Activated T-helper 1 cell treated with anti-CD3 and anti-CD28 coated beads, Interleukin-12 subunit alpha, Interleukin-12 subunit beta, Interleukin-2, Interleukin-4 antibody, amounts not matched to agents 30 ng/mL and 10 ng/mL and 1 ng/mL, durations not matched to agents 14 hours and 24 hours and 36 hours (primary cell): ENCODE measurements at places on chromosomes 11 and 22. TPM values are rescaled to one million over a fixed set of nuclear protein-coding genes. Genes with fewer than 3 reads are reported as not detected.
A peak's percentile ranks its signal among the peaks of the same experiment; 100 is the strongest.

- H3K27me3 ChIP-seq, result no peaks in the 10 kb centered on the region
- DNase-seq, result no peak
- H3K27ac ChIP-seq, result no peak overlapping the region
- no peaks in the 10 kb centered on the region for H3K4me1 ChIP-seq
- no peaks in the 10 kb centered on the region for H3K36me3 ChIP-seq
- H3K4me3 ChIP-seq, result no peak overlapping the region
Measured at GRCh38 chr11:69419662-69420395, 61.6 kb upstream of the LINC01488 start.

DNA sequence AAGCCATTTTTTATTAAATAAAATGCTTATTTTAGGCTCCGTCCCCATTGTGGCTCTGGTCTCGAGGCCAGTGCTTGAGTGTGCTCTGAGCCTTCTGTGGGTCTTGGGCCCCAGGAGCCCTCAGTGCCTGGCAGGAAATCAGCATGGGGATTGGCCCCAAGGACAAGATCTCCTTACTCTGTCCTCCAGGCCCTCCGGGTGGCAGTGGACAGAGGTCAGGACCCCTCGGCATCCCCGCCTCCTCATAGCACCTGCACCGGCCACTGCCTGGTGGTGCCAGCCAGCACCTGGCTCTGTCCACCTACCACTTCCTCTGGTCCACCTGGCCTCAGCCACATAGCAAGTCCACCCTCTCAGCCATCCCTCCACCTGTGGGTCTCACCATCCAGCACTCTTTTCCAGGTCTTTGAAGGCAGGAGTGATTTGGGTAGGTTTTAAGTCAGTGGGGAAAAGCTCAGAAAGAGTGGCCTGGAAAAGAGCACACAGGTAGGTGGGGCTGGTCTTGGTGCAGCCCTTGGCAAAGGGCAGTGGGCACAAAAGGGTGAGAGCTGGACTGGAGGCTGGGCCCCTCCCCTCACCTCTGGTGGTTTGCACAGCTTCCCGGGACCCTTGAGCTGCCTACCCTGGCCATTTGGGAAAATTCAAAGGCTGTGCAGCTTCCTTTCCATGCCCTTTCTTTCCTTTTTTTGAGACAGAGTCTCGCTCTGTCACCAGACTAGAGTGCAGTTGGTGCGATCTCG lies 3.5 kb downstream of the CLDN5 start:
- peaks cover 11% of the 10 kb centered on the region for H3K27me3 ChIP-seq
- H3K4me3 ChIP-seq, result no peak overlapping the region
- peaks cover 7% of the 10 kb centered on the region for H3K4me1 ChIP-seq
- DNase-seq, result no peak
- no peak overlapping the region for H3K27ac ChIP-seq

Gene ART5
- not detected in 2 replicates for total RNA-seq

Gene C11orf65
- 0.57 and 0.64 TPM in 2 replicates for total RNA-seq

Gene POU2AF2
- not detected in 2 replicates for total RNA-seq

Gene SORL1
- 19.2 and 20.9 TPM in 2 replicates for total RNA-seq

Gene UQCC3
- 8.9 and 11.4 TPM in 2 replicates for total RNA-seq

GRCh38 chr11:17648528-17648927 lies 70.8 kb upstream of the MYOD1 start:
- no peak overlapping the region for H3K4me3 ChIP-seq
- no peak for DNase-seq
- no peaks in the 10 kb centered on the region for H3K4me1 ChIP-seq
- H3K27ac ChIP-seq, result no peak overlapping the region
- no peaks in the 10 kb centered on the region for H3K36me3 ChIP-seq

GRCh38 chr11:64564947-64565889 lies 25.8 kb upstream of the SLC22A12 start:
- H3K4me3 ChIP-seq, result no peak overlapping the region
- no peaks in the 10 kb centered on the region for H3K27me3 ChIP-seq
- peaks cover 5% of the 10 kb centered on the region for H3K4me1 ChIP-seq
- no peaks in the 10 kb centered on the region for H3K36me3 ChIP-seq

DNA sequence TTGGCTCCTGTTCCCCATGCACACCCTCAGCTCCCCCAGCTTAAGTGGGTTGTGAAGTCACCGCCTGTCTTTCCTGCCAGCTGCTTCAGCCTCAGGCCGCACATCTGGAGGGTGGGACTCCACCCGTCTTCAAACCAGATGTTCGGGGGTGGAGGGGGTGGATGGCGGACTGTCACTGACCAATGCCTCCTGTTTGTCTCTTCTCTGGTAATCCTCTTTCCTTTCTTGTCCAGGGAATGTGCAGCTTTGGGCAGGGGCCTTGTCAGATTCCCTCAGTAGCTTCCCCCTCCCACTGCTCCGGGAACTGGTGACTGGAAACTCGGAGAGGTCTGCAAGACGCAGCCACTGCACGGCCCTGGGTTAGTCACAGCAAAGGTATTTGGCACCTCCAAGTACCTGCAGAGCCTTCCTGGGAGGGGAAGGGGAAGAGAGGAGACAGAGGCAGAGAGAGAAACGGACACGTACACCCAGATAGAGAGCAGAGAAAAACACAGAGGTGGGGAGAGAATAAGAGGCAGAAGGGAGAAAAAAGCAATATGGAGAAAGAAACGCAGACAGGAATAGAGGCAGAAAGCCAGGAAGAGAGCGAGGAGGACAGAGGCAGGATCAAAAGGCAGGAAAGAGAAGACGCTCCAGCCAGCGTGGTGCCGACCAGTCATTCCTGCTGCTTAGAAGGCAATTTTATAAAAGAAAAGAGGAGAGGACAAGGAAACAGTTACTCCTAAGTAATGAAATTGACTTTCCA lies 56.1 kb upstream of the TIMP3 start:
- H3K4me3 ChIP-seq, result no peak overlapping the region
- no peaks in the 10 kb centered on the region for H3K4me1 ChIP-seq
- DNase-seq, result no peak
- no peaks in the 10 kb centered on the region for H3K36me3 ChIP-seq

Gene AIFM3
- 0.88 and 0.93 TPM in 2 replicates for total RNA-seq

- DNase-seq, result no peak
- H3K4me1 ChIP-seq, result no peaks in the 10 kb centered on the region
- H3K36me3 ChIP-seq, result no peaks in the 10 kb centered on the region
- H3K27me3 ChIP-seq, result peaks cover 6% of the 10 kb centered on the region
- no peak overlapping the region for H3K27ac ChIP-seq
Measured at GRCh38 chr11:75118577-75118976, 21.9 kb upstream of the OR2AT4 start.

Gene HIRA
- 44.2 and 46.0 TPM in 2 replicates for total RNA-seq

DNA sequence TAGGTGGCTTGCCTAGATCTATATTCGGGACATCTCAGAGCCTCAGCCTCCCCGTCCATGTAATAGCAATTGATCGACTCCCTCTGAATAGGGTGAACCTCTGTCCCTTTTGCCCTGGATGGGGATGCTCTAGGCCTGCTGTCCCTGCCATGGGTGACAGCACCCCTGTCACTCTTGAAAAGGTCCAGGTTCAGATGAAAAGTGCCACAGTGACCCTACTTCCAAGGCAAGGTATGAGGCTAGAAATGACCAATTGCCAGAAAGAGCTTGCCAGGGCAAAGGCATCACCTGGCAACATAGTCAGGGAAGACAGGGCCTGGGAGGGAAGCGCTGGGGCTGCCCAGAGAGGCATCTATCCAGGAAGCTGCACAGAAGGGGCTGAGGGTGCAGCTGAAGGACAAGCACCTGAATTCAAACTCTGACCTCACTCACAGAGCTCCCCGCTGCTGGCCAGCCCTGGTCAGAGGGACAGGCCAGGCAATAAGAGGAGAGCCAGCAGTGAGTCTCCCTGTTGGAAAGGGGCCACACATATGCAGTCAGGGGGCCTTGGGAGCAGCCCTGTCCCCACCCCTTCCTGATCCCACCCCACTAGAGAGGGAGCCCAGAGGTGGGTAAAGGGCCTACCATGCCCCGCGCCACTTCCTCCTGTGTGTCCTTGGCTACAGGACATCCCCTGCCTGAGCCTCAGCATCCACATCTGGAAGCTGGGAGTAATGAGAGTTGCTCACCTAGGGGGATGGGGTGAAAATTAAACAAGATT lies 9.0 kb upstream of the APOBEC3A start:
- no peak overlapping the region for H3K27ac ChIP-seq
- H3K27me3 ChIP-seq, result peaks cover 11% of the 10 kb centered on the region
- H3K36me3 ChIP-seq, result no peaks in the 10 kb centered on the region

DNA sequence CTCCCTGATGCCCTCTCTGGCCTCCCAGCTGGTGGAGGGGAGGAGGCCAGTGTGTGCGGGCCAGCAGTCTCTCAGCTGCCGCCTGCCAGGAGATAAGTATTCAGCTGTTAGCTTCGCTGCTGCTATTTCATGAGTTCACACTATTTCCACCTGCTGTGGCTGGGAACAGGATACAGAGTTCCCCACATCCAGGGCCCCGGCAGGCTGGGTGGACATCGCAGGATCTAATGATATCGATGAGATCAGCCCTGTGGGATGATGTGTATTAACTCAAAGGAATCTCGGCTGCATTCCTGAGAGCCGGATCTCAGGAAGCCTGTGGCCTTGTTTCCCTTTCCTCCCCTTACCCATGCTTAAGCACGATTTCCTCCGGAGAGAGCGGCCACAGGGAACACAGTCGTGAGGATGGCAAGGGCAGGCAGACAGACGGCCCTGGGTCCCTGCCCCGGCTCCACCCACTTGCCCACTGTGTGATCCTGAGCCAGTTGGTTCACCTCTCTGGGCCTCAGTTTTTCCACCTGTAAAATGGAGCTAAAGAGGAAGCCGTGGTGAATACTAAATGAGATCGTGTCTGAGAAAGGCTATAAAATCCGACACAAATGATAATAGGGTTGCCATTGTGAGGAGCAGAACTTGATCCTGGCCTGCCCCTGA lies 6.5 kb upstream of the PVALB start:
- no peaks in the 10 kb centered on the region for H3K36me3 ChIP-seq
- H3K4me1 ChIP-seq, result no peaks in the 10 kb centered on the region
- no peak for DNase-seq
- H3K27ac ChIP-seq, result no peak overlapping the region
- H3K4me3 ChIP-seq, result no peak overlapping the region

GRCh38 chr11:97140885-97141494 lies 751.2 kb downstream of the JRKL start:
- H3K36me3 ChIP-seq, result no peaks in the 10 kb centered on the region
- H3K4me1 ChIP-seq, result no peaks in the 10 kb centered on the region
- H3K27ac ChIP-seq, result no peak overlapping the region
- H3K27me3 ChIP-seq, result no peaks in the 10 kb centered on the region

GRCh38 chr11:58578136-58578634 lies 678 bp upstream of the ZFP91 start:
- peak overlapping the region; percentile 100 for H3K27ac ChIP-seq
- DNase-seq, result peak; percentile 91
- peak overlapping the region; percentile 90 for H3K4me3 ChIP-seq

Gene OR5B3
- not detected in 2 replicates for total RNA-seq

GRCh38 chr11:35812828-35813227 lies 131.0 kb upstream of the LDLRAD3 start:
- no peak overlapping the region for H3K27ac ChIP-seq
- H3K4me1 ChIP-seq, result no peaks in the 10 kb centered on the region
- H3K36me3 ChIP-seq, result no peaks in the 10 kb centered on the region
- H3K4me3 ChIP-seq, result no peak overlapping the region

GRCh38 chr11:96265220-96265737 lies 77.7 kb downstream of the MAML2 start:
- H3K27ac ChIP-seq, result peak overlapping the region; percentile 37
- H3K27me3 ChIP-seq, result no peaks in the 10 kb centered on the region
- H3K4me3 ChIP-seq, result no peak overlapping the region
- no peak for DNase-seq
- peaks cover 21% of the 10 kb centered on the region for H3K36me3 ChIP-seq

- H3K4me3 ChIP-seq, result no peak overlapping the region
- H3K36me3 ChIP-seq, result no peaks in the 10 kb centered on the region
- no peak for DNase-seq
- no peak overlapping the region for H3K27ac ChIP-seq
Measured at GRCh38 chr11:109704432-109704831, 282.4 kb downstream of the C11orf87 start.

- H3K4me1 ChIP-seq, result no peaks in the 10 kb centered on the region
- no peak overlapping the region for H3K4me3 ChIP-seq
- no peaks in the 10 kb centered on the region for H3K36me3 ChIP-seq
- no peak overlapping the region for H3K27ac ChIP-seq
Measured at GRCh38 chr22:23100124-23100801, 29.9 kb downstream of the GNAZ start.

Gene INS
- not detected in 2 replicates for total RNA-seq

DNA sequence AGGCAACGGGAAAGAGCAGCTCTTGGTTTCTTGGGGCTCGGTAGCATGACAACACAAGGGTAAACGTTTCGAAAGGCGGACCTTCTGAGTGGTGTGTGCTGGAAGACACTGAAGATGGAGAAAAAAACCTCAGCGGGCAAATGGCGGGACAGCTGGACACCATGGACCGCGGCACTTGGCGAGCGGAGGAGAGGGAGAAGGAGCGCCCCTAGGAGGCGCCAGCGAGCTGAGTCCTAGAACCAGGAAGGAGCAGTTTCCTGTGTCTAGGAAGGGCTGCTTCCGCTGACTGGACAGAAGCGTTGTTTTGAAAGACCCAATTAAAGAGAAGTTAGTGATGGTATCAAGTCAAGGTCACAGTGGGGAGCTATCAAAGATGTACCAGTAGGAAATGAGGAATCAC lies 44.0 kb upstream of the OPCML start:
- H3K27me3 ChIP-seq, result peaks cover 2% of the 10 kb centered on the region
- no peak overlapping the region for H3K27ac ChIP-seq
- peak overlapping the region; percentile 3 for H3K4me3 ChIP-seq
- DNase-seq, result no peak

- no peak overlapping the region for H3K27ac ChIP-seq
- H3K36me3 ChIP-seq, result no peaks in the 10 kb centered on the region
- peak; percentile 29 for DNase-seq
- peaks cover 14% of the 10 kb centered on the region for H3K27me3 ChIP-seq
- no peak overlapping the region for H3K4me3 ChIP-seq
Measured at GRCh38 chr11:86632499-86633269, 39.7 kb downstream of the ME3 start.

DNA sequence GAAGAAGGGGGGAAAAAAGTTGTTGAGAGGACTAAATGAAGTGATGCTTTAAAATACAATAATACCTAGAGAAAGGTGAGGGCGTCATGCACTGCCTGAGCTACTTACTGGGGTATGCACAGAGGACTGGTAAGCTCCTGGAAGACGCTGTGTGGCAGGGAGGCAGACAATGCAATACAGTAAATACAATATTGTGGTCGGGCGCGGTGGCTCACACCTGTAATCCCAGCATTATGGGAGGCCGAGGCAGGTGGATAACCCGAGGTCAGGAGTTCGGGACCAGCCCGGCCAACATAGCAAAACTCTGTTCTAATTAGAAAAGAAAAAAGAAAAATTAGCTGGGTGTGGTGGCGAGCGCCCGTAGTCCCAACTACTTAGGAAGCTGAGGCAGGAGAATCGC lies 683 bp upstream of the SYTL2 start:
- peaks cover 11% of the 10 kb centered on the region for H3K36me3 ChIP-seq
- peak overlapping the region; percentile 81 for H3K4me3 ChIP-seq
- DNase-seq, result no peak
- H3K4me1 ChIP-seq, result peaks cover 46% of the 10 kb centered on the region
- no peaks in the 10 kb centered on the region for H3K27me3 ChIP-seq

- H3K4me3 ChIP-seq, result no peak overlapping the region
- H3K27me3 ChIP-seq, result no peaks in the 10 kb centered on the region
- DNase-seq, result no peak
- H3K4me1 ChIP-seq, result peaks cover 4% of the 10 kb centered on the region
Measured at GRCh38 chr11:104694259-104695064, 203.8 kb downstream of the CASP12 start.

Gene P2RY2
- not detected in 2 replicates for total RNA-seq

Gene OR51I1
- total RNA-seq, result not detected in 2 replicates

Gene NEU3
- 16.3 and 16.9 TPM in 2 replicates for total RNA-seq

Gene CCDC88B
- 133 and 137 TPM in 2 replicates for total RNA-seq

- DNase-seq, result no peak
- peaks cover 20% of the 10 kb centered on the region for H3K36me3 ChIP-seq
- peak overlapping the region; percentile 50 for H3K27ac ChIP-seq
- peaks cover 7% of the 10 kb centered on the region for H3K27me3 ChIP-seq
- H3K4me3 ChIP-seq, result peak overlapping the region; percentile 93
Measured at GRCh38 chr22:30668386-30668710, 673 bp upstream of the DUSP18 start.

Gene MOGAT2
- not detected in 2 replicates for total RNA-seq
